ENCODE measurements at places on chromosomes 13 and 19.

GRCh38 chr19:31448221-31448657, 99.0 kb upstream of the TSHZ3 start:
- no peak for DNase-seq

GRCh38 chr19:41335467-41335866, 18.3 kb downstream of the TGFB1 start:
- no peak for DNase-seq

GRCh38 chr13:113155982-113156655, 2.3 kb upstream of the PROZ start:
- DNase-seq, result no peak

- peak; percentile 2 for DNase-seq
Measured at GRCh38 chr13:108176685-108177274, 38.6 kb downstream of the LIG4 start.

DNA sequence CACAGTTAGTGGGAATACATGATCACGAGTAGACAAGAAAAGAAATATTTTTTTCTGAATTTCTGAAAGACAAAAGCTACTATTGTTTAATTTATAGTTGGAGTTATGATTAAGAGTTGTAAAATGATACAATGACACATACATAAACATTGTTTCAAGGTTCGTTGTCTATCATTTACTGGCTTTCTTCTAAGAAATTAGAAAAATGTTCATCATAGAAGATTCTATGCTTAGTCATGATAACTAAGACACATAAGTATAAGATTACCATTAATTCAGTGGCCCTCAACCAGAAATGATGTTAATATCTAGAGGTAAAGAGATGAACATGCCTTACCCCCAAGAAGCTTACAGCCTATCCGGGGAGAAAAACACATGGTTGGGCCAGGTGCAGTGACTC, 1832.8 kb upstream of the PRR20A start:
- no peak for DNase-seq

DNA sequence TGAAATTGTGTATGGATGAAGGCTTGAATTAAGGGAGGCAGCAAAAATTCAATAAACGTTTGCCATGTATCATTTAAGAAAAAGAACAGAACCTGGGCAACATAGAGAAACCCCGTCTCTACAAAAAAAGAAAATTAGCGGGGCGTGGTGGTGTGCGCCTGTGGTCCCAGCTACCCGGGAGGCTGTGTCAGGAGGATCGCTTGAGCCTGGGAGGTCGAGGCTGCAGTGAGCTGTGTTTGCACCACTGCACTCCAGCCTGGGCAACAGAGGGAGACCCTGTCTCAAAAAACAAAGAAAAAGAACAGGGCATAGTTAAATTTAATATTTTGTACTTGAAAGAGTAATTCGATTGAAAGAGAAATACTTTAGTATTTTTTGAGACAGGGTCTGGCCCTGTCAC, 1.4 kb downstream of the UBA2 start:
- no peak for DNase-seq

GRCh38 chr19:47445937-47446402, 25.7 kb downstream of the SLC8A2 start:
- DNase-seq, result peak; percentile 69

DNA sequence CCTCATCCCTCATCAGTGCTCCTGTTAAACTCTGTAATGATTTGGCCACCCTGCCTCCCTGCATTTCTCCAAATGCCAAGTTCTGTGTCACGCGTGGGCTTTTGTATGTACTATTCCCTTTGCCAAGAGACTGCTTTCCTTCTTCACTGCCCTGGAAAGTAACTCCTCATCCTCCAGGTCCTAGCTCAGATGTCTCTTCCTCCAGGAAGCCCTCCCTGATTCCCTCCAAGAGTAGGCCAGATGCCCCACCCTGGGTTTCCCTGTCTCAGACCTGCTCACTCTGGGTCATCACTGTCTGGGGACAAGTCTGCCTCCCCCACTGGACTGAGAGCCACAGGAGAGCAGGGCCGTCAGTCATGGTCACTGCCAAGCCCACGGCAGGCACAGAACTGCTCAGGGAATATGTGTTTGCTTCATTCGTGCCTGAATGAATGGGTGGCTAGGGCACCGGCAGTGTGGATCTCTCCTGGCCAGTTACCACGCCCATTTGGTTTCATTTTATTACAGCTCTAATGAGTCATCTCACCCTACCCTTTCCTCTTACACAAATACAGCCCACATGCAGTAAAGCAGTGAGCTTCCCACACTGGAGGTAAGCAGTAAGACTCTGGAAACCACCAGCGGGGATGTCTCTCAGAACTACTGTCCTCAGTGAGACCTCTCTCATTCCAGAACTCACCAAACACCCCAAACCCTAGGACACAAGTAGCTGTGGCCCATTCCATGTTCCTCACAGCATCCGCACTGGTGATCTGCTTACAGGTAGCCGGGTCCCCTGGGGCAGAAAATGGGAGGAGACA, 12.1 kb upstream of the GPR4 start:
- no peak for DNase-seq

DNA sequence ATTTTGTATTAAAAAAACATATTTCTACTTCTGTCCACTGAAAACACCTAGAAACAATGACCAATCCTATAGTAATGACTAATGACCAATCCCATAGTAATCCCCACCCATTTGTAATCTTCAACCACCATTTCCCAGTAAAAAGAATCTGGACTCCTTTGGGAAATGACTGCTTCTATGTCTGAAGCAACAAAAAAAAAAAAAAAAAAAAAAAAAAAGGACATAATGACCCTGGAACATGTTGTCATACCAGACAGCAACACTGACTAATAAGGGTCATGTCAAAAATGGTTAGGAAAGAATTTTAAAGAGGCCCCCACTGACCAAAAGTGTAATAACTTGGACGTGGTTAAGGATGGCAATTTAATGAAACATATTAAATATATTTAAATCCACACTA, 88.3 kb downstream of the TUBA3C start:
- no peak for DNase-seq

DNA sequence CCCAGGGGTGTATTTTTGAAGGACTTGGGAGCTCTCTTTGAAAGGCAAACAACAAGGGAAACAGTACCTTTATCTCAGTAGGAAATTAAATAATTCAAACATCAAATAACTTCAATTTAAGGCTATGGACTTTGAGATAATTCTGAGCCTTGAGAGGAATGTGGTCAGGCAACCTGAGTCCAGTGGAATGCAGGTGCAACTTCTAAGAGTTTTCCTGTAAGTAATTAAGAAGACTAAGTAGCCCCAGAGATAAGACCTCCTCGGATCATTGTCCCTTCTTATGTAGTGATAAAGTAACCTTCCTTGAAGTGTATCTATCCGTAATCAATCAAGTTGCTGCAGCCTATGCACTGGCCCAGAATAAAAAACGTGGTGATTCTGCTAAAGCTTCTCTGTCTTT, 29.2 kb downstream of the ZNF701 start:
- no peak for DNase-seq

DNA sequence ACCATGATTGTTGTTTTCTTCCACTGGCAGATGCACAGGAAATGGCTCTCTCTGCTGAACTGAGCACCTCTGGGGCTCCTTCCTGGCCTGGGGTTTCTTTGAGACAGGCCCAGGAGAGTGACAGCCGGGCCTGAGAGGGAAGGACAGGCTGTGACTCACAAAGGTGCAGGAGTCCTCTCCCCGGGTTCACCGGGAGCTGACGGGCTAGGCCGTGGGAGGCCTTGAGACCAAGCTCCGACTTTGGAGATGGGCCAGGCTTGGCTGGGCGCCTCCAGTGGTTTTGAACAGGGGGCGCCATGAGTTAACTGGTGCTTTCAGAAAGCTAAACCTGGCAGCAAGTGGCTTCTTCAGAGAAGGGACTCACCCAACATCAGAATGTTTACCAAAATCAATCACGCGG, 143.4 kb downstream of the URI1 start:
- DNase-seq, result no peak

DNA sequence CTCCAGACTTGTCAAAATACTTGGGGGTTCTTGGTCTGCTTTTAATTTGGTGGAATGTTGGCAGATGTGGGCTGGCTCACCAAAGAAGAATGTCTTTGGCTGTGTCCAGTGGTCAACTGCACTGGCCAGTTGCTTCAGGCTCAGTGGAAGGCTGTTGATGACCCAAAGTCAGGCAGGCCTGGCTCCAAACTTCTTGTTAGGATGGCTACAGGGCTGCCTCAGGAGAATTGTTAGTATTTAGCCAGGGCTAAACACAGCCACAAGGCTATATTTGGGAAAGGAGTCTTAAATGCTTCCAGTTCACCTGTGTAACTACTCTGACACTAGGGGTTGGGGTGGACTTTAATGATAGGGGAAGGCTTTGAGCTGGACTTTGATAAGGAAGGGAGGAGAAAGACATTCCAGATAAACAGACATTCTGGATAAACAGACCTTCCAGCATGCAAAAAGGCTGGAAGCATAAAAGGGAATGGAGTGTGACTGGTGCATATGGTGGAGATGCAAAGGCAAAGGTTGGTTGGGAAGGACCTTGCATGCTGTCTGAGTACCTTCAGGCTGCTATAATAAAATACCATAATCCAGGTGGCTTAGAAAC, 116.8 kb downstream of the FOXO1 start:
- DNase-seq, result no peak

DNA sequence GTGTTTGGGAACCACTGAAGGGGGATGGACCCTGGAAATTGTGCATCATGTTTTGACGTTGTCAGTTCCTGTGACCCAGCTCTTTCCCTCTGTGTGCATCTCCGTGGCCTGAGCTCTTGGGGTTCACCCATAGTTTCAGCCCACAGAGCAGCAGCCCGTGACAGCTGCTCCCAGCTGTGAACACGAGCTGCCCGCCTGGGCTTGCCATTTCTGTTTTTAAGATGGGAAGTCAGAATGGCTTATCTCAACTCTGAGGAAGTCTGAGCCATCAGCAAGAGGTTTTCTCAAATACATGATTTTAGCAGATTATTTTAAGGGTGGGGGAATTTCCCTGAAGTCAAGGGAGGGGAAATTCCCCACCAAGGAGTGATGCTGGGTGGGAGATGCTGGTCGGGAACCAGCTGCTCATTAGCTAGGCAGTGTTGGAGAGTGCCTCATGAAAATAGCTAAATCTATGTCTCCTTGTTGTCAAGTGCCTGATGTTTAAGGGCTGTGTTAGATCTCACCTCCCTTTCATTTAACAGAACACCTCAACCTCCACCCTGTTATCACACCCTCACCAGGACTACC, 34.8 kb upstream of the C1QTNF9 start:
- peak; percentile 50 for DNase-seq

DNA sequence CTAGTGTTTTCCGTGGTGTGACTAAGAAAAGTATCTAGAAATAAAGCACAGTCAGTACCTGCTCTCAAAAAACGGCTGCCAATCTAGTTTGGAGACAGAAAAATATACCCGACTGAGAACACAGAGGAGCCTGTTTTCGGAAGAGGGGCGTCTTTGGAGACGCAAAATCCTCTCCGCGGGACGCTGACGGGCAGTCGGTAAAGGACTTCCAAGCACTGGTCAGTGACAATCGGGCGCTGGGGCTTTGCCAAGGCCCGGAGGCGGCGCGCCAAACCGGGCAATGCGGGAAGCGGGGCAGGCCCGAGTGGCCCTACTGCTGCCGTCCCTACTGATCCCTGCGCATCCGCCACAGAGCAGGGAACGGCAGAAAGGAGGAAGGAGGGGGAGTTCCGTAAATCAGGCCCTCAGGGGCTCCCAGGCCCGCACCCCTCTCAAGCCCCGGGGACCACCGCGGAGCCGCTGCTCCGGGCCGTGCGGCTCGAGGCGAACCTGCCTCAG, 588 bp upstream of the DPY19L3 start:
- no peak for DNase-seq

- DNase-seq, result no peak
Measured at GRCh38 chr19:7611541-7612279, 16.0 kb downstream of the CAMSAP3 start.

- DNase-seq, result no peak
Measured at GRCh38 chr13:42834946-42835345, 53.6 kb downstream of the FAM216B start.

- peak; percentile 8 for DNase-seq
Measured at GRCh38 chr13:31200637-31200971, 829 bp downstream of the B3GLCT start.

GRCh38 chr19:13121551-13122274, 3.6 kb downstream of the NACC1 start:
- no peak for DNase-seq

DNA sequence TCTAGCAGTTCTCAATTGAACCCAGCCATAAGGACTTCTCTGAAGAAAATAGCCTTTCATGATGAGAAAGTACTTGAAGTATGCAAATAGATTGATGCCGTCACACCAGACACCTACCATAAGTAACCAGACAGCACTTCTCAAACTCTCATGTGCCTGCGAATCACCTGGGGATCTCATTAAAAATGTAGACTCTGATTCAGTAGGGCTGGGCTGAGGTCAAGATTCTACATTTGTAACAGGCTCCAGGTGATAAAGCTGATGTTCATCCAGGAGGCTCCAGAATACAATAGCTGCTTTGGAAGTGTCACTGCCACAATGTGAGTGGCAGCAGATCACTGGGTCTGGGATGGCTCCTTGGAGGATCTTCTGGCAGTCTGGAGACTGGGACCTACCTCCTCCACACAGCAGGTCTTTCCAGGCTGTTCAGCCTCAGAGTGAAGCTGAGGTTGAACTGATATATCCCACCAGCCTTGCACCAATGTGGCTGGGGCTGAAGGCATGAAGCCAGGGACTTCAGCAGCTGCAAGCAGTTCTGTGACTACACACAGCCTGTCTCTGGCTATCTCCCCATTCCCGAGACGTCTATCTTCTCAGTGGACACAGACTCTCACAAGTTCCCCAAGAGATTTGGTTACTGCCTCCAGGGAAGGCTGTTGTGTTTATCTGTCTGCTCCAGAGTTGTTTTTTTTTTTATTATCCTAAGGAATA, 9.1 kb downstream of the MBNL2 start:
- no peak for DNase-seq

- no peak for DNase-seq
Measured at GRCh38 chr19:2800506-2800905, 15.2 kb downstream of the THOP1 start.

- no peak for DNase-seq
Measured at GRCh38 chr13:112741185-112741755, 51.4 kb downstream of the ATP11A start.

- DNase-seq, result no peak
Measured at GRCh38 chr13:109408591-109409382, 377.6 kb downstream of the IRS2 start.

GRCh38 chr19:40304306-40304705, 19.2 kb upstream of the AKT2 start:
- DNase-seq, result no peak

- no peak for DNase-seq
Measured at GRCh38 chr19:55258476-55258827, 365 bp downstream of the PPP6R1 start.

Measured in stimulated activated CD8-positive, alpha-beta memory T cell treated with anti-CD3 and anti-CD28 coated beads, Interleukin-4, amount 100 ng/mL, for 4 hours (primary cell).